GM23338 (cell line): ENCODE measurements at places on chromosomes 2 and 18. TPM values are rescaled to one million over a fixed set of nuclear protein-coding genes. Genes with fewer than 3 reads are reported as not detected.

DNA sequence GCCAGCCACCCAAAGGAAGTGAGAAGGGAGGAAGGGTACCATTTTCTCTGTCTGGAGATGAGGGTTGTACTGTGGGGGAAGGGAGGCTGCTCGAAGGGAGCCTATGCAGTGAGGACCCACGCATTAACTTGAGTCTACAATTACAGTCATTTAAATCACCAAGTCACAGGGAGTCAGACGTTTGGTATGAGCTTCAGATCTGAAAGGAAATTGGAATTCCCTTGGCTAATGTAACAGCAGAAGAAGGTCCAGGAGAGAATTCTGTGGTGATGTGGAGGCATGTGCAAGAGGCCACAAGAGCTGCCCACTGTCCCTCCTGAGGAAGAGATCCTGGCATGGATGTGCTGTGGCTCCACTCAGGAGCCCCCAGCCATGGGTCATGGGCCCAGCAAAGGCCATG lies 22.5 kb downstream of the DAPL1 start:
- DNase-seq = no peak

DNA sequence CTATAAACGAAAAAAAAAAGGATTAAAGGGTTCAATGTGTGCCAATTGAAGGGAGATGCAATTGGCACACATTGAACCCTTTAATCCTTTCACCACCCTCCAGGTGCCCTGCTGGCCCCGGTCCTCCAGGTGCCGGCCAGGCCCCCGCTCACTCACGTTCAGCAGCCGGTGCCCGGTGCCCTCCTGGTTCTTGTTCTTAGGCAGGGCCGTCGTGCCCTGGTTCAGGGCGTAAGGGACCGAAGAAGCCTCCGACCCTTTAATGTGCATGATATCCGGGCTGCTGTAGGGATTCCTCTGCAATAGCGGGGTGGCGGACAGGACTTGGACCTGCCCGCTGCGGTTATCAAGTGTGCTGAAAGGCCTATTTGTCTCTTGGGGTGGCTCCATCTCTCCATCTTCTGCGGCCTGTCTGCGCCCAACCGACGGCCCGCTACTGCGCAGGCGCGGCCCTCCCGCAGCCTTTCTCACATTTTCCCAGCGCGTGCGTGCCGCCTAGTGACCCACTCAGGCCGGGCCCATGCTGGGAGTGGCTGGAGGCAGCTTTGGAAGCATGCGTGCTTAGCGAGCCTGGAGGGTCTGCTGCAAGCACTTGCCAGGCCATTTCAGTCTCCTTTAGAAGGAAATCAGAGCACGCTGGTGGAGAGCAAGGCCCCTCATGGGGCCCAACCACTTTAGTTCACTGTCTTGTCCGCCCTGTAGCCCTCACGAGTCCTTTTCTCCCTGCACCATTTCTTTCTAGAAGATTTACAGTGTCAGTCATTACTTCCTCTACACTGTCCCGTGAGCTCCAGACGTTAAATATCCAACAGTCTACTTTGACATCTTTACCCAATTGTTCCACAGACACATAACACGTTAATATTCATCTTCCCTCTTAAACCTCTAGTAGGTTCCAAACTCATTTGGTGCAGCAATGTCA lies 24.3 kb downstream of the TMEM237 start:
- DNase-seq = peak; percentile 77

GRCh38 chr2:44939106-44940048 lies 2.1 kb upstream of the SIX3 start:
- peak; percentile 70 for DNase-seq

GRCh38 chr2:14540015-14540414 lies 92.5 kb upstream of the LRATD1 start:
- DNase-seq = no peak

- DNase-seq = no peak
These were observed 43.6 kb downstream of the VPS54 start for GRCh38 chr2:63975437-63976124.

GRCh38 chr2:46435796-46436360 lies 43.5 kb upstream of the TMEM247 start:
- no peak for DNase-seq

DNA sequence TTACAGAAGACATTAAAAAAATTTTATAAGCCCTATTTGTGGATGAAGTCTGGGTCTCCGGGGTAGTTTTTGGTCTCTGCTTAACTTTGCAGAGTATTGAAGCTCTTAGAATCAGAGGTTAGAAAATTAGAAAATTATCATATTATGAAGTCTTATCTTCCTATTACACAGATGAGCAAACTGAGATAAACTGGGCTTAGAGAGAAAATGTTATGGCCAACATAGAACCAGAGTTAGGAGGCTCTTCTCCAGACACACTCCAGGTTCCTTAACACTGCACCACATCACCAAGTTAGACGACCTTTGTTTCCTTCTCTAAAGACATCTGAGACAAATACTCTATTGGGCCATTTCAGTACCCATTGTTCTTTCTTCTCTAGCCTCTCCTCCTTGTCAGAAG lies 36.7 kb upstream of the NEB start:
- DNase-seq = no peak

GRCh38 chr2:100802066-100802465 lies 17.9 kb upstream of the NPAS2 start:
- no peak for DNase-seq

DNA sequence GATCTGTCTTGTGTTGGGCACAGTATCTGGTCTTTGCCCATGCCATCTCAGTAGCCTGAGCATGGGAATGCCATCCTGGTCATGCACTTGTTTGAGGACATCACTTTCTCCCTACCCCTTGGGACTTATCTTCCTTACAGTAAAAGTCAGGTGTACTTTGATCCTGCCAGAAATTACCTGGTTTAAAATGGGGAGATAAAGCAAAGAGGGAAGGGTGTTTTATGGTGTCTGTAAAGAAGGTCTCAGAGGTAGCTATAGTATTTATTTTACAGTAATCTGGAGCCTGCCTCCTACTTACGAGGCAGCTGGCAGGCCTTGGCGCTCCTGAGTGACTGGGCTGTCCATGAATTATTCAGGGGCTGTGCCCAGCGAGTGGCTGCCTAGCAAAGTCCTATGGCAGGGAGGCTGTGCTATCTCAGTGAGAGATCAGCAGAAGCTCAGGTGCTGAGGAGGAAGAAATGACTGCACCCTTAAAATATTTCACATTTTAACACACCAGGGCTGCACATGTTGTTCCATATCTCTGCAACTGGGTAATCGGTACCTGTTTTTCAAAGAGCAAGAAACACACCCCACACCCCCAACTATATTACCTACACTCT lies 93.9 kb downstream of the SPTBN1 start:
- no peak for DNase-seq

DNA sequence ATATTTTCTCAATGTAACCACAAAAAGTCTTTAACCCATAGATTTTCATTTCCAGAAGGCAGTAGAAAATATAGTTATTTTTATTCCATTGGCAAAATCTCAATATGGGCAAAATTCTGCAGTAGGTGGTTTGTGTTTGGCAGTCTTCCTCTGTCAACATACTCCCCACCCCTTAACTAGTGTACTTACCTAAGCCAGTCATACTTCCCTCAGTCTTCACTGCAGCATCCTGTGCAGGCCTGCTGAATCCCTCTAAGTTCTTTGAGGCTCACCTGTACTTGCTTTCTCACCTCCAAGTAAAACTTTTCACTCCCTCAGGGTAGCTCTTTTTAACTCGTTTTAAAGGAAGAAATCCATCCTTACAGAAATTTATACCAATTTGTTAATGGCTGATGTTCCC lies 6.8 kb downstream of the CARF start:
- no peak for DNase-seq

GRCh38 chr2:85668009-85668856 lies at the start of gene SFTPB:
Gene SFTPB, minus strand, starts transcription at chr2:85668199. Its CDS starts 16 bp downstream, at chr2:85668183.
- DNase-seq = no peak

- DNase-seq = no peak
These were observed 10.3 kb downstream of the HOXD3 start for GRCh38 chr2:176167398-176167797.

DNA sequence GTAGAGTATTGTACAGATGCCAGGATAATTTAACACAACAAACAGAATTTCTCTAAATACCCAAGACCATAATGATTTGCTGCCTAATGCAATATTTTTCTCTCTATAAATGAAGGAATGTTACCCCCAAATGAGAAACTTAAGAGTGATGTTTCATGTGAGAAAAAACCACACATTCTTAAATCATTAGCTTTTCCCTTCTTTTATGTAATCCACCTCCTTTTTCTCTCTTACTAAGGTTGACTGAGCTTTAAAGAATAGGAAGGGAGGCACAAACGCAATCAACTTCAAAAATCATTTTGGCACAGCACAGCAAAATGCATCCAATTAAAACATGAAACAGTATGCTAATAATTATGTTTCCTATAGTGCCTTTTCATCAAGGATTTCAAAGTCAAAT lies 698.1 kb upstream of the CDH2 start:
- no peak for DNase-seq

GRCh38 chr2:18560797-18561085 lies 288 bp upstream of the RDH14 start:
- DNase-seq = no peak

DNA sequence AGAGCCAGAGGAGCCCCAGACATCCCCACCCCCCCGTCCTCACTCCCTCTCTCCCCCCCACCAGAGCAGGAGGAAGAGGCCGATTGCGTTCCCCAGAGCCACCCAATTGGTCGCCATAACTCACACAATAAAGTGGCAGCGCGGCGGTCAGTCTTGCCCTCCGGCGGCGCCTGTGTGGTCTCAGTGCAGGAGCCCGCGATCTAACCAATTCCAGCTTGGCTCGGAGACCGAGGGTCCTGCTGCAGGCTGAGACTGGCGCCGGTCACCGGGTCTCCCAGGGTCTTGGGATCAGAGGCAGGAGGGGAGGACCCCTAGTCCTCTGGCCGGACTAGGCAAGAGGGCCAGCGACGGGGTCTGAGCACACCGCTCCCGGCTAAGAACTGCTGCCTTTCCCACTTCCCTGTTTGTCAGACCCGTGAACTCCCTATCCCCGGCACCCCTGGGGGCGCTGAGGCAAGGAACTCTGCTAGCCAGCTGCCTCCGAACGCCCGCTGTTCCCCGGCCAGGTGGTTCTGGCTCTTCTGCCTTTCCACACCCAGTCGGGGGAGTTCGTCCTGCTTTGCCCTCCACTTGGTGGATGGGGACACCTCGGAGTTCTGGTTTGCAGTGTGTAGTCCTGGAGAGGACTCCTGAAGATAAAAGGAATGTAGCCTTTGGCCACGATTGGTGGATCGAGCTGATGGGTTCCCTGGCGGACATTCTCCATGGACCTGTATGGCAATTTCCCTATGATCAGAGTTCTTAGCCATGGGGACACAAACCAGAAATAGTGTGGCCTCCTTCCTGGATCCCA lies 1.0 kb upstream of the HOXD12 start:
- DNase-seq = peak; percentile 66

DNA sequence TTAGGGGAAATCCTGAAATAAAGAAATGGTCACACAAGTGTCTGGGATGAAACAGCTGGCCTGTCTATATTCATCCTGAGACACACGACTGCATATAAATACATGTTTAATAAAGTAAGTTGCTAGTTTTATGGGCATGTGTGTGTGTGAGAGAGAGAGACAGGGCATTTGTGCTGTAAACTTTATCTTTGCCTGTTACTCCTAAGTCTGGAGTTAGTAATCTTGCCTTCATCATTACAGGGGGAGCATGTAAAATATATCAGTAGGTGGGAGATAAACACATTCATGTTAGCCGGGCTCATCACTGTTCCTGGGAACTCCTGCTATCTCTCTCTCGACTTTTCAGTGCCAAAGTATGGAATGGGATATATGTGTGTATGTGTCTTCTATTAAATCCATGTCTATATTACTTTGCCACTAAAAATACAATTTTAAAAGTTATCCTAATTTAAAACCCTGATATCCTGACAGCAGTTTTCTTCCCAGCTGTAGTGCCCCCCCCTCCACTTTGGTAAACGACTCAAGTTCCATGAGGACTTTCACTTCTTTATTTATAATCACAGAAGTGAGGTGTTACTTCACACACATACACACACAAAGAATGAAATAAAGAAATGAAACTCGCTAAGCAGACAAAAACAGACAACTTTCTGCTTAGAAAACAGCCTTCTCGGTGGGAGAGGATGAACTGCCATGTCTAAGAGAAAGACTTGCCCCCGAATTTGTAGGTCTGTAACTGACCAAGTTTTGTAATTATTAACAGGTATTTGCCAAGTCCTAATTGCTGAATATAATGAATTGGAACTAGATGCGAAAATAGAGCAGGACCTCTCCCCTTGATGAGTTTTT lies 947 bp downstream of the ZEB2 start:
- DNase-seq = no peak

DNA sequence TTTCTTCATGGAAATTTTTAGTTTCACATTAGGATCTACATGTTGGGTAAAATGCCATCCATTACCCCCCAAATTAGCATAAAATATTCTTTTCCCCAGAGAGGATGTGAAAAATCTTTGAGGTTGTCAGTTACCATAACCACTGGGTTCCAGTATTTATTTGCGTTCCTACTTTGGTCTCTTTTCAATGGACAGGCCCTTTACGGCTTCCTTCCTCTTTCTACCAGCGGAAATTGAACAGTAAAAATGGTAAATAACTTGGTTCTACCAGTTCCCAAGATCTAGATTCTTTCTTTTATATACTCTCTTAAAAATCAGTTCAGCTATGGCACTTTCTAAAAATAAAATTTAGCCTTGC lies 169.2 kb upstream of the APCDD1 start:
- DNase-seq = no peak

DNA sequence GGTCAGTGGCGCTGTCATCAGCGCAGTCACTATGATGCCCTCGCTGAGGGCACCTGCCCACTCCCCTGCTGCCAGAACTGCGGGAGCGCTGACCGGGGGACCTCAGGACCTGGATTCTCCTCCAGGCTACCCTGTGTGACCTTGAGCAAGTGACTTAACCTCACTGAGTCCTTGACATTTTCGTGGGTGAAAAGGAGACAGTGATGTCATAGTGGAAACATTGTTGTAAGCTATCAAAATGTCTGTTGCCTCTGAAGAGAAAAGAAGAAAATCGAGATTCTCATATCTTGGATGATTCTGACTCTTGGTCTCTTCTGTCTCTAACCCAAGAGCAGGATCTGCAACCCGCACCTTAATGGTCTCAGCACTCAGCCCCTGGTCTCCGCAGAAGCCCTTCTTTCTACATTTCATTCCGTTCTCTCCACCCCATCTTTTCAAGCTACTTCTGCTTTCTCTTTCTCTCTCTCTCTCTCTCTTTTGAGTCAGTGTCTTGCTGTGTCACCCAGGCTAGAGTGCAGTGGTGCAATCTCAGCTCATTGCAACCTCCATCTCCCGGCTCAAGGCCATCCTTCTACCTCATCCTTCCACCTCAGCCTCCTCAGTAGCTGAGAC lies 978 bp upstream of the TUBA4A start:
- DNase-seq = no peak

GRCh38 chr2:195945056-195945455 lies 123.6 kb downstream of the DNAH7 start:
- no peak for DNase-seq

HOXD4 gene
- not detected in 2 replicates for total RNA-seq

CROCC2 gene
- not detected in 2 replicates for total RNA-seq

ILKAP gene
- total RNA-seq = 17.0 and 29.7 TPM in 2 replicates

ANKRD30BL gene
- 0.17 and 0.62 TPM in 2 replicates for total RNA-seq

ALPG gene
- total RNA-seq = 2.5 and 3.8 TPM in 2 replicates

SPRED2 gene
- 10.4 and 13.0 TPM in 2 replicates for total RNA-seq

ALLC gene
- not detected in 2 replicates for total RNA-seq

B3GNT7 gene
- 78.1 and 89.4 TPM in 2 replicates for total RNA-seq

FZD7 gene
- total RNA-seq = 404 and 435 TPM in 2 replicates

ITGA4 gene
- total RNA-seq = 2.4 and 4.6 TPM in 2 replicates

EXOC6B gene
- total RNA-seq = 43.5 and 45.9 TPM in 2 replicates

SS18 gene
- 139 and 148 TPM in 2 replicates for total RNA-seq

NEB gene
- total RNA-seq = 8.2 and 13.7 TPM in 2 replicates
